ENCODE measurements at places on chromosomes 1 and 21.

DNA sequence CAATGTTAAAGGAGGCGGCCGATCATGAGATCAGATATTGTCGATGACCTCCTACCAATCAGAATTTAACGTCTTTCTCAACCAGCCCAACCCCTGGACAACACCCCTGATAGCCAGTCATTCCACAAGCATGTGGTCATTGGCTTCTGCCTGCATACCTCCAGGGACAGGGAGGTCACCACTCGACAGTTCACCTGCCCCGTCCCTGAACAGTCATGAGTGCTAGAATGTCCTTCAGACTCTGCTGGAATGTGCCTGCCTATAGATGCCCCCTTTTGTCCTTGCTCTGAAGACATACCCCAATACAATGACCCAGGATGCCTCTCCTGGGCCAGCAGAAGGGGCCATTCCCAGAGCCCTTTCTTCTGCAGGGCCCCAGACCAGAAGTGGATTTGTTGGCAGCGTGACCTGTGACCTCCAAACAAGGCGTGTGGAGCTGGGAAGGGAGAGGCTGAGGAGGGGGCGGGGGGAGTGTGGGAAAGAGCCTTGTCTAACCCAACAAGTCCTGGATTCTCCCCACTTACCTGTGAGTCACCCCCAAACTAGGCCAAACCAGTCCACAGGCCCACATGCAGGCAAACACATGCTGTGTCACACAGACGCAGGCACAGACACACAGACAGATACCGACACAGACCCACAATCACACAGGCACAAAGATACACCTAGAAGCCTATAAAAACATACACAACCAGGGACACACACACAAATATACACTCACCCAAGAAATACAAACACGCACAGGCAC, 2.2 kb downstream of the CRYBG2 start:
- DNase-seq, result no peak

- DNase-seq, result no peak
These were observed 237.7 kb downstream of the SEC16B start for GRCh38 chr1:177732178-177732577.

- DNase-seq, result no peak
These were observed 1577.0 kb downstream of the NCAM2 start for GRCh38 chr21:22575165-22575584.

- no peak for DNase-seq
These were observed 11.5 kb upstream of the DENND2D start for GRCh38 chr1:111211921-111212320.

DNA sequence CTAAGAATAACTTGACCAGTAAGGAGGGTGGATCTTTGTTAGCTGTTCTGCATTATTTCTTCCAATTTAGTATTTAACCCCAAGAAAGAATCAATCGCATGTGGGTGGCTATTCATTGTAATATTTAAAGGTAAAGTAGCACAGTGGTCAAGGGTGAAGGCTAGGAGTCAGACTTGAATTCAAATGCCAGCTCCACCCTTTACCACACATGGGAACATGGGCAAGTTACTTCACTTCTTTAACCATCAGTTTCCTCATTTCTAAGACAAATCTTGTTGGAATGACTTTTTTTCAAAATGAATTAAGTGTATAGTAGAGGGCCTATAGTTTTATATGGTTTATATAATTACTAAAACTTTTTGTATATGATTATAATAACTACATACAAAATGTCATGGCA, 71.3 kb upstream of the S1PR1 start:
- no peak for DNase-seq

GRCh38 chr1:20403423-20404145, 82.4 kb downstream of the CAMK2N1 start:
- DNase-seq, result no peak

DNA sequence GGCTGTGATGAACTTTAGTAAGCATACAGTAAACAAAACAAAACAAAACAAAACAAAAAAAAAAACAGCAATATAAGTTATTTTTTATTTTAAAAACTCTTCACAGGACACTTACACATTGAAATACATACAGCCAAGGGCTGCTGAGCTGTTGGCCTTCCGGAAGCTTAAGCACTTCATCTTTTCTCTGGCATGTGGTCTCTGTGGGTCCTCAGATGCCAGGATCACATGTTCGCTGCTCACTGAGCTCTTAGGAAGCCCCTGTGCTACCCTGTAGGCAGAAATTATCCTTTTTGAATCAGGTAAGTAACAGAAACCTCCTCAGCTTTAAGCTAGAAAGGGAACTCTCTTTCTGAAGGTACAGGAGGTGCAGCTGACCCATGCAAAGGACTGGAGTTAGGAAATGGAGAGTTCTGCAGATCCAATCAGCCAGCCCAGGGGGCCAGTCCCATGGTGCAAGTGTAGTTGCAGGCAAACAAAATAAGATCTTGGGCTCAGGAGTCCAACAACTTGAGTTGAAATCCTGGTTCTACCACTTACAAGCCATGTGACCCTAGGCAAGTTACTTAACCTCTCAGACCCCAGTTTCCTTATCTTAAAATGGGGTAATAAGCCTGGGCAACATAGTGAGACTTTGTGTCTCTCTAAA, 22.4 kb upstream of the MED18 start:
- no peak for DNase-seq

DNA sequence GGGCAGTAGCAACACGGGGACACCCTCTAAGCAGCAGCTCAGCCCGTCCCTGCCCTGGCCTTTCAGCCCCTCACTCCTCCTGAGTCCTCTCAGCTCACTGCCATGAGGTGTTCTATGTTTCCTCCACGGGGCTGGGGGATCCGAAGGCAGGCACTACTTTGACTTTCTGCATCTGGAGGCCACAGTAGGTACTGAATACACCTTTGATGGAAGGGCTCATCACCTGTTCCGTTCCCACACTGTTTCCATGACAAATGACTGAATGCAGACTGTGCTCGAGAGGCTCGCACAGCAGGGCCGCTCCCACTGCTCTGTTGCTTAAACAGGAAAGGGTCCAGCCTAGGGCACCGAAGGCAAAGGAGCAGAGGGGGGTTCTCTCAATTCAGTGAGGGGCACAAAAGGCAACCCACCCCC, 77.6 kb upstream of the DNAH14 start:
- DNase-seq, result no peak

DNA sequence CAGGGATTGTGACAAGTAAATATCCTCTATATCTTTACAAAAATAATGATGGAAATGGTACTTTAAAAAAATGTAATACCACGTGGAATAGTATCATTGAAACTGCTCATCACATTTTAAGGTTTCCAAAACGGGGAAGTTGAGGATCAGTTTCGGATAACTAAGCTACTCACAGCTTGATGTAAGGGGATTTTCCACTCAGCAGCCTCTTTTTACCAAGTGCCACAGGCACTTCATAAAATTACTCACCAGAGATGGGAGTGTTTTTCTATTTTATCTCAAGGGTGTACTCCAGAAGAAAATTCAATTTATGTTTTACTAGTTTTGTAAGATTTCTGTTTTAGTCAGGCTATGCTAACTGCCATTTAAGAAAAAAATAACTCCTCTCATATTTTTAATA, 91.7 kb downstream of the TPR start:
- DNase-seq, result no peak

- no peak for DNase-seq
These were observed 13.0 kb downstream of the WNT9A start for GRCh38 chr1:227934476-227935313.

GRCh38 chr1:174913225-174913903, 86.4 kb upstream of the CACYBP start:
- no peak for DNase-seq

DNA sequence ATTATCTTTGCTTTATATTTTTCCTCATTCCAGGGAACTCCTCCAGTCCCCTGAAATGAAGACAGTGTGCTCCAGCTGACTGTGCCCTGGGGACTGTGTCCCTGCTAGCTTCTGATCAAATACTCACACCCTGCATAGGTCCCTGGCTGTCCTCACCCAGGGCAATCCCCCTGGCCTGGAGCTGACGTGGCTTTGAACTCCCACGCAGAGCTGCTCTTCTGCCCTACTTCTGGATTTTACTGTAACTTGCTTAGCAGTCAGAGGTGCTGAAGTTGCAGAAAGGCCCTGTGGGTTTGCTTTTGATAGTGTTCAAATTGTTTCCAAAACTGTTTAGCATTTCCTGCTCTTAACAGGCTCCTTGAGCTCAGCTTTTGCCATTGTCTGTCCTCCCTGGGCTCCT, 186.5 kb downstream of the FASLG start:
- DNase-seq, result peak; percentile 8

DNA sequence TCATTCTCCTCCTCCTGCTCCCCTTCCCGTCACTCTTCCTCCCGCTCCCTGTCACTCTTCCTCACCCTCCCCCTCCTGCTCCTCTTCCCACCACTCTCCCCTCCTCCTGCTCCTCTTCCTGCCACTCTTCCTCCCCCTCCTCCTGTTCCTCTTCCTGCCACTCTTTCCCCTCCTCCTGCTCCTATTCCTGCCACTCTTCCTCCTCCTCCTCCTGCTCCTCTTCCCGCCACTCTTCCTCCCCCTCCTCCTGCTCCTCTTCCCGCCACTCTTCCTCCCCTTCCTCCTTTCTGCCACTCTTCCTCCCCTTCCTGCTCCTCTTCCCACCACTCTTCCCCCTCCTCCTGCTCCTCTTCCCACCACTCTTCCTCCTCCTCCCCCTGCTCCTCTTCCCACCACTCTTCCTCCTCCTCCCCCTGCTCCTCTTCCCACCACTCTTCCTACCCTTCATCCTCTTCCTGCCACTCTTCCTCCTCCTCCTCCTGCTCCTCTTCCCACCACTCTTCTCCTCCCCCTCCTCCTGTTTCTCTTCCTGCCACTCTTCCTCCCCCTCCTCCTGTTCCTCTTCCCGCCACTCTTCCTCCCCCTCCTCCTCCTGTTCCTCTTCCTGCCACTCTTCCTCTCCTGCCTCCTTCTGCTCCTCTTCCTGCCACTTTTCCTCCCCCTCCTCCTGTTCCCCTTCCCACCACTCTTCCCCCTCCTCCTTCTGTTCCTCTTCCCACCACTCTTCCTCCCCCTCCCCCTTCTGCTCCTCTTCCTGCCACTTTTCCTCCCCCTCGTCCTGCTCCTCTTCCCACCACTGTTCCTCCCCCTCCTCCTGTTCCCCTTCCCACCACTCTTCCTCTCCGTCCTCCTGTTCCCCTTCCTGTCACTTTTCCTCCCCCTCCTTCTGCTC, 28.7 kb upstream of the ARTN start:
- no peak for DNase-seq

DNA sequence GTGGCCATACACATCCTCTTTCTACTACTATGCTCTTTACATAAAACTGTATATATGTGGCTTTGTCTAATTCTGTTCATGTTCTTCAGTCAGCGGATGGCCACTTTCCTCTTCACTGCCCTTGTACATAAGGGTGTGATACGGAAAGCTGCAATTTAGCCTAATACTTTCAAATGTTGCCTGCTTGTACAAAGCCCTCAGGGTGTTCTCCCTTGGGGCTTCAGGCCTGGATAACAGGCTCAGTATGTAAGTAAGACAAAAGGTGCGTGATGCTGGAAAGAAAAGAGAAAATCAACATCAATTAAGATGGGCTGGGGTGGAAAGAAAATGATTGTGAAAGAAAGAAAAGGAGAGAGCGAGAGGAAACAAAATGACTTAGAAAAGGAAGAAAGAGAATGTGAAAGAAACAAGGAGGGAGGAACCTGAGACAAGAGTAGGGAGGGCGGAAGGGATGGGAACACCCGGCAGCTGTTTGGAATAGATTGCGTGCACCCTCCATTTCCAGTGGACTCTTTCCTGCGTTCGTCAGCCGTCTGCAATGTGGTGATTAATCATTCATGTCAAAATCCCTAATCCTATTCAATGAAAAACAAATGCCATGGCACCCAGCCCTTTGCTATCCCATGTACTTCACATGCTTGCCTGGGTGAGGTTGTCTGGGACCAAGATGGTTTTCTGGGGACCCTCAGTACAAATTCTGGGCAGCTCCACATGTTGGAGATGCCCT, 553.6 kb downstream of the NUF2 start:
- no peak for DNase-seq

GRCh38 chr1:21184276-21184675, 7.6 kb upstream of the EIF4G3 start:
- no peak for DNase-seq

GRCh38 chr21:26776310-26777021, 68.7 kb downstream of the ADAMTS1 start:
- DNase-seq, result no peak

DNA sequence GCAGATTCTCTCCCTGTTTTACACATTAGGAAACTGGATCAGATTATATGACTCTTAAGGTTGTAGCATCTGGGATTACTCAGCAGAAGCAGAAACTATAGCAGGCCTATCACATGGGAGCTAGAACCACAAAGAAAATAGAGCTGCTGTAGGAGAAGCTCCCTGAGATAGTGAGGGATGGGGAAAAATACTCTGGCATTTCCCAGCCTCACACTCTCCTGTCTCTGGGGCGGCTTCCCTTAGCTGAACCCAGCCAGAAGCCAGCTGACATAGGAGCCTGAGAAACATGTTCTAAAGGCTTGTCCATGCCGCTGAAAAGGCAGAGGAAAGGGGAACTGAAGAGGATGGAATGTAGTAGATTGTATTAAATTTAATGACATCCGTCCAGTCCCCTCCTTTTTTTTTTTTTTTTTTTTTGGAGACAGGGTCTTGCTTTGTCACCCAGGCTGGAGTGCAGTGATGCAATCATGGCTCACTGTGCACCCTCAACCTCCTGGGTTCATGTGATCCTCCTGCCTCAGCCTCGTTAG, 76.8 kb upstream of the DNAJC6 start:
- DNase-seq, result no peak

DNA sequence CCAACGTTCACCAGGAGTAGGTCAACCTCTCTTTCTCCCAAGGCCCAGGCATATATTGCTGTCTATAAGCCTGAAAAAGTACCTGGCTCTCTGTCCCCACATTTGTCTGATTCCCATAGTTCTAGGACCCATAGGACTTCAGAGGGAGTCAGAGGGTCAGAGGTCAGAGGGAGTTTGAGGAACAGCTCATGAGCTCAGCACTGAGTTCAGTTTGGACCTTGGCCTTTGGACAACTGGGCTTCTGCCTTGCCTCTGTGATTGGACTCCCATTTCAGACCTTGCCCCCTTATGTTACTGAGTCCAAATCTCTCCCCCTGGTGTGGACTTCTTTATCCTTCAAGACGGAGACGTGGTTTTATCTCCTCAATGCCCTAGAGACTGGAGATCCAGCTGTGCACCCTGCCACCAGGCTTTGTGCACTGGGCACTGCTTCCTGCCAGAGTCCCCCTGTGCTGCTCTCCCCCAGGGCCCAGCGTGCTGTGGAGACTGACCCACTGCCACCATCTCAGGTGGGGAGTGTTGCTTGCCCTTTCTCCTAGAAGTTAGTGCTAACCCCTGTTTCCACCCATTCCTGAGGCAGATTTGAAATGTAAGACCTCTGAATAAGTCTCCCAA, 3.2 kb downstream of the CTSE start:
- DNase-seq, result no peak

GRCh38 chr1:61250933-61251332, 168.6 kb downstream of the NFIA start:
- no peak for DNase-seq

Data from stimulated activated CD4-positive, alpha-beta T cell treated with anti-CD3 and anti-CD28 coated beads, Interleukin-1b, Interleukin-23, amount 100 ng/mL, for 1 hour (primary cell).